Left ventricle myocardium inferior (tissue), 1 donor: ENCODE measurements at places on chromosomes 1 and 21.

DNA sequence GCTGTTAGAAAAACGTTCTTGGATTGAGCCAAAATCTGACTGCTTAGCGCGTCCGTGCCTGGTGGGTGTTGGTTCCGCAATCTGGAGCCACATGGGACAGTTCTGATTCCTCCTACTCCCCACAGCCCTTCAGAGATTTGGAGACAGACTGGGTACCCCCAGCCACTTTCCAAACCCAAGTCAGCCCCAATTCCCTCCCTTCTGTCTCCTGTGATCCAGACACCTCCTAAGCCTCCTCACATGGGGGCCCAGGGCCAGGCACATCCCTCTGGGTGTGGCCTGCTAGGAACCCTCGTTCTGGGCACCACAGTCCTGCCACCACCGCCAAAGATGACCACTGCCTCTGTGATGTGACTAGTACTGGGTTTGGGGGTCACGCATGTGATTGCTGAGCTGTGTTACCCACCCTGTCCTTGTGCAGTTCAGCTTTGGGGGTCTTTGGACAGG lies 4.8 kb downstream of the PLA2G5 start:
- no peak for DNase-seq

DNA sequence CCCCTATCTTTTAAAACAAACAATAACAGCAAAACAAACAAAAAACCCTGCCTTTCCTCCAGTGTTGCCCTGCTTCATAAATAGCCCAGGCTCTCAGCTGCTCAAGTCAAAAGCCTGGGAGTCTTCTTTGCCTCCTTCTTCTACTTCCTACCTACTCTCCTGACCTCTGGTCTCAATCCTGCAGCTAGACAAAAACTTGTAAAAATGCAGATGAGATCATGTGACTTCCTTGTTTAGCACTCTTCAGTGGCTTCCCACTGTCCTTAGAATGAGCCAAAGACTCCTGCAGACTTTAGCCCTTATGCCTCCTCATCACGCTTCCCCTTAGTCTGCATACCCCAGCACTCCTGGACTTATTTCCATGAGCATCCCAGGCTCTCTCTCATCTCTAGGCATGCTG lies 55.0 kb upstream of the ZNF644 start:
- DNase-seq: no peak

DNA sequence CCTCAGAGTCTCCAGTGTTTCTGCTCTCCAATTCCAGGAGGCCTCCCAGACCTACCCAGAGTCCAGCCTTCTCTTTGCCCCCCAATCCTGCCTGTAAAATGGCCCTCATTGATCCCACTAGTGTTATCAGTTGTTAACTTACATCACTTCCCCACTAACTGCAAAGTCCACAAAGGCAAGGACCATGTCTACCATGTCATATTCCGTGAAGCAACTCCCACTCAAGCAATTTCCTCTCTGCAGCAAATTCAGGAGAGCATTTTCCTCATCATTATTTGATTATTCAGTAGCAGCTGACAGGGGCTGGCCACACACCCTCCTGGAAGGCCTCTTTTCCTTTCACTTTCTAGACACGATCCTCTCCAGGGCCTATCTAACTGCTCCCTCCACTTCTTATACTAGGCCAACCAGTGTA lies 153.5 kb downstream of the RERE start:
- DNase-seq: no peak

- DNase-seq: no peak
Measured at GRCh38 chr1:147769106-147769505, 8.7 kb upstream of the GJA5 start.

- no peak for DNase-seq
Measured at GRCh38 chr21:38839328-38840286, 33.9 kb downstream of the ETS2 start.

GRCh38 chr21:38468989-38469388 lies 29.3 kb downstream of the ERG start:
- no peak for DNase-seq

DNA sequence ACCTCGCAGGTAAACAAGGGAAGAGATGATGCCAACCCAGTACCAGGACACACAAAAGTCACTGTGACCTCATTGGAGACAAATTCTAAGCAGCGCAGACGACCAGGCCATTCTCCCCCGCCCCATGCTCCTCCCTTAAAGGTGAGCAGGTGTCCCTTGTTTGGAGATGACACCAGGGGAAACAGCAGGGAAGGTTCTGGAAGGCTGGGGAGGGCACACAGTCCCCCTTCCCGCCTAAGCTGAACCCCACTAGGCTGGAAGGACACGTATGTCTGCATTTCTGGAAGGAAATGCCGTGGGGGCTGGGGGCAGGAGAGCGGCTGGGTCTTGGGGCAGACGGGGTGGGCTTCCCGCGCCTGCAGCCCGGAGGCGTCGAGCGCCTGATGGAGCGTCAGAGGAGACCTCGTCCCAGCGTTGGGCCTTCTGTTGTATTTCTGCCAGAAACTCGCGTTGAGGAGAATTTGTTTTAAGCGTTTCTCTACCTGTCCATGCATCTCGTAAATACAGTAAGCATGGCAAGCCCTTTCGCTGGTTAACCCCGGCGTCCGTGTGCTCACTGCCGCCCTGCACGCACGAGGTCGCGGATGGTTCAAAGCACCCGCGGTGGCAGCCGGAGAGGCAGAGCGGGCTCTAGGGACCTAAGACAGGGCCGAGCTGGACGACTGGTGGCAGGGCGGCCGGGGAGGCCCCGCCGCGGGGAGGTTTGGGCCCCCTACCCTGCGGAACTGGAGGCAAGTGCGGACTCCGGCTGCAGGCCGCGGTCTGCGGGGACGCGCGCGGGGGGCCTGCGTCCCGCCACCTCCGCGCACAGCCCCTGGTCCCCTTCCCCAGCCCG lies 1.2 kb upstream of the LHX4 start:
- no peak for DNase-seq

- DNase-seq: no peak
Measured at GRCh38 chr21:27035791-27036190, 68.9 kb upstream of the ADAMTS5 start.
